ENCODE measurements at places on chromosomes 2 and 18.

GRCh38 chr2:211837706-211838105 is 700.9 kb downstream of the ERBB4 start:
- no peak for DNase-seq

- no peak for DNase-seq
Measured at GRCh38 chr2:22691666-22692065, 693.3 kb upstream of the KLHL29 start.

- DNase-seq: no peak
Measured at GRCh38 chr2:84875213-84875560, 5.7 kb downstream of the TRABD2A start.

DNA sequence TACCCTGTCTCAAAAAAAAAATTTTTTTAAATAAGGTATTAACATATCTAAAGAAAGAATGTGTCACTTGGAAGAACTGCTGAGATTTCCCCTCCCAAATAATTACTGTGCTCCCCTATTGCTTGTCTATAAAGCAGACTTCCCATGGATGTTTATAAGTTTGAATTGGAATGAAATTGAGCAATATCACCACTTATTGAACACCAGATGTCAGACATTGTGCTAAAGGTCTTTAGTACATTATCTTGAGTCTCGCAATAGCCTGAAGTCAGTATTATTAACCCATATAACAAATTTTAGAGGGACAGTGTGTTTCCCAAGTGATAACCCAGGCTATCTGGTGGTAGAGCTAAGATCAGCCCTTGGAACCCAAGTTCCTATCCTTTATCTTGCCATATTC is 102.9 kb upstream of the MSH2 start:
- DNase-seq: no peak

DNA sequence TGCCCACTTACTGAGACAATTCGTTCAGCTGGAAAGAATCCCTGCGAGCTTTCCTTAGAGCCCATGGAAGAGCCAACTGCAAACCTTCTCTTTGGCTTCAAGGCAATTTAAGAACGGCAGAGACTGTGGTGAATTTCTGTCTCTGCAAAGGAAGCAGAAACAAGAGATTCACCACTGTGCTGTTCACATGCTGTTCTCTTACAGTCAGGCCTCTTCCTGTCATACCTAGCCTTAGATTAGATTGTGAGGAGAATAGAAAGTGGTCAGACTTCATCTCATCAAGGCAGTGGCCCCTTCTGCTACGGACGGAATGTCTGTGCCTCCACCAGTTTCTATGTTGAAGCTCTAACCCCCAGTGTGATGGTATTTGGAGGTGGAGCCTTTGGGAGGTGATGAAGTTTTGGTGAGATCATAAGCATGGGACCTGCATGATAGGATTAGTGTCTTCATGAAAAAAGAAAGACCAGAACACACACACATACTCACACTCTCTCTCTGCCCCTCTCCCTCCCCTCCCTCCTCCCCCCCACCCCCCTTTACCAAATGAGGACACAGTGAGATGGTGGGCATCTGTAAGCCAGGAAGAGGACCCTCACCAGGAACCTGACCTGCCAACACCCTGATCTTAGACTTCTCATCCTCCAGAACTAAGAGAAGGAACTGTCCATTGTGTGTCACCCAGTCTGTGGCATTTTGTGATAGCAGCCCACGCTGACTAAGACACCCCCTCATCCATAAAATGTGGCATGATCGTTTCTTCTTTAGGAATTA is 45.6 kb upstream of the NRP2 start:
- DNase-seq: no peak

DNA sequence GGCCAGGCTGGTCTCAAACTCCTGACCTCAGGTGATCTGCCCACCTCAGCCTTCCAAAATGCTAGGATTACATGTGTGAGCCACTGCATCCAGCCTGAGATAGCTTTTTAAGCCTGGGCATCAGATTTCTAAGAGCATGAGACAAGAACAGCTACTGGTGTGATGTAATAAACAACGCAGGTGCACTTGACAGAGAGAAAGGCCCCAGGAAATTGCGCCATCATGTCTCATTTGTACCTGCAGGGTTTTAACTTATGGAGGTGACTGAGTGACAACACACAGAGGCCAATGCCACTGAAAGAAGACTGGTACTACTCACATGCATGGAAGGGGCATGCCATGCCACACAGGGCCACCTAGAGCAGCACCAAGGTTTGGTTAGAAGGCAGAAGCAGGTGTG is 209.4 kb downstream of the SP3 start:
- DNase-seq: no peak

DNA sequence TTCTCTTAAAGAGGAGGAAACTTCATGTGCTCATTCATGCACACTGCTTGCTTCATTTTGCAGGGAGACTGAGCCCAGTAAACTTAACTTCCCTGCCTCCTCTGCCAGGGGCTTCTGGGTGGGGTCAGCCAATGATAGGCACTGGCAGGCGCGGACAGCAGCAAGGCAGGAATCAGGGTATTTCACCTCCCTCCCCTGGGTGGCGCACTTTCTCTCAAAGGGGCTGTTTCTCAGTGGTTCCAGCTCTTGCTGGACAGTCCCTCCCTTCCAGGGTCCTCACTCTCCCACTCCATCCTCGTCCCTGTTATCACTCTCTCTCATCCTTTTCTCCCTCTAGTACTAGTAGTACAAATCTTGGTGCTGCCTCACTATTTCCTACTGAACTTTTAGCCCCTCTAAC is 320.5 kb upstream of the ZNF521 start:
- DNase-seq: no peak

DNA sequence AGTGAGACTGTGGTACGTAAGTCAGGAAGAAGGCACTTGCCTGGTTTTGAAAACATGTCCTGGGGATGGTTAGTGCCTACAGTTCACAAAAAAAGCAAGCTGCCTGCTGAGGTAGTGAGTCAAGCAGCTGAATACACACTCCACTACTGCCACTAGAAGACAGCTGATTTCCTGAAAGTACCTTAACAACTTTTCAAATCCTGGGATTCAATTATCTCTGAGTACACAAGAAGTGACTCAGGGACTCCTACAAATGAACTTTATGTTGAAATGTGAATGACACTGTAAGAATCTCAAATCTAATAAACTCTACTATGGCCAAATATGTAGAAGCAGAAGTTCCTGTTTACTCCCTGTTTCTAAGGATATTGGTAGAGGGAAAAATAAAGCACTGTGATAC is 58.0 kb upstream of the ARL5A start:
- no peak for DNase-seq

DNA sequence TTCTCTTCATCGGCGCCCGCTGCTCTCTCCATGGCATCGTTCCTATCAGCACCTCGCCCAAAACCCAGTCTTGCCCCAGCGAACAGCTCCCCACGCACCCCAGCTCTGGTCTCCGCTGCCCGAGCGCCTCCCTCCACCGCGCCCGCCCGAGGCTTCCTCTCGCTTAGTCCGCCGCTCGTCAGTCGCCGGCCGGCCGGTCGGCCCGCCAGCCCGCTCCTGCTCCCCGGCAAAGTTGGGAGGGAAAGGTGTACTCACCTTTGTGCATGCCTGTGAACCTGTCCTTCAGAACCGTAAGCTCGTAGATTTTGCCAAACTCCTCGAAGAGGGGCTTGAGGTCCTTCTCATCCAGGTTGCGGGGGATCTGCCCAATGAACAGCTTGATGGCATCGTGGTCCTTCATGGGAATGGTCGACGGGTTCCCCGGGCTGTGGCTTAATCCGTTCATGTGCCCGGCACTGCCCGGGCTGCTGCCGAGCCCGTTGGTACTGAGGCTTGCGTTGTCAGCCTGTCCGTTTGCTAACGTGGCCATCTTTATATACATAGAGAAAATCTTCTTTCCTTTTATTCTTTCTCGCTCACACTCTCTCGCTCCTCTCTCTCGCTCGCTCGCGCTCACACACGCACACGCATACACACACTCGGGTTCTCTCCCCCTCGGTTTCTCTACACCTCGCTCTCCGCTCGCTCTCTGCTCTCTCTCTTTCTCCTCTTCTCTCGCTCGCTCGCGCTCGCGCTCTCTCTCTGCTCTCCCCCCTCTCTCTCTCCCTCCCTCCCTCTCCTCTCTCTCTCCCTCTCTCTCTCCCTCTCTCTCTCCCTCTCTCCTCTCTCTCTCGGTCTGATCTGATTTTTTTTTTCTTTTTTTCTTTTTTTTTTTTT is at the start of gene CELF4:
CELF4 (minus strand) TSS at position 698 of the 876 bp plus-strand sequence.
- no peak for DNase-seq

DNA sequence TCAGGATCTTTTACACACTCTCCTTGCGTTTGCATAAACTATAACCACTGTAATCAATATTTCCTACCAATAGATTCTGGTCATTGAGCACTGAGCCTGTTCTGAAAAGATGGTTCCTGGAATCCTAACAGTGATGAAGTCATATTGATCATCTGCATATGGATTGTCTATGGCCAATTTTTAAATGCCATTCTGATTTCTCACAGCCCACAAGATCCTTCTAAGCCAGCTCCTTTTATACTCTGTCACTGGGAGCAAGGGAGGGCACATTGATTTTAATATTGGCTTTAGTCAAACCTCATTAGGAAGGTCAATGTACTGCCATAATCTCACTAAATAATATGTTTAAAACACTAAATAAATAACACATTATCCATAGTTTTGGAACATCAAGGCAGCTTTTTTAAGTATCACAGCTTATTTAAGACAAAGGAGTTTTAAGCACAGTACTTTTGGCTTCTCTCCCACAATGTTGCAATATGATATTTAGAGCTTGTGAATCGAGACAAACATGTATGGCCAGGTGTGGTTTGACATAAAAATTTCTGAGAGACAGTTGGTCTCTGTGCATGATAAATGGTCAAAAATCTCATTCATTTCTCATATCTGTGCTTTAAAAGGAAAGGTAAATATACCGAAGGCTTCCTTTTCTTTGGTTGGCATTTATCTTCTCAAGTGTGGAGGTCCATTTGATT is 267.3 kb downstream of the MTX2 start:
- DNase-seq: no peak

All from vagina (tissue), 2 donors.